ENCODE measurements at places on chromosomes 3 and 15.

DNA sequence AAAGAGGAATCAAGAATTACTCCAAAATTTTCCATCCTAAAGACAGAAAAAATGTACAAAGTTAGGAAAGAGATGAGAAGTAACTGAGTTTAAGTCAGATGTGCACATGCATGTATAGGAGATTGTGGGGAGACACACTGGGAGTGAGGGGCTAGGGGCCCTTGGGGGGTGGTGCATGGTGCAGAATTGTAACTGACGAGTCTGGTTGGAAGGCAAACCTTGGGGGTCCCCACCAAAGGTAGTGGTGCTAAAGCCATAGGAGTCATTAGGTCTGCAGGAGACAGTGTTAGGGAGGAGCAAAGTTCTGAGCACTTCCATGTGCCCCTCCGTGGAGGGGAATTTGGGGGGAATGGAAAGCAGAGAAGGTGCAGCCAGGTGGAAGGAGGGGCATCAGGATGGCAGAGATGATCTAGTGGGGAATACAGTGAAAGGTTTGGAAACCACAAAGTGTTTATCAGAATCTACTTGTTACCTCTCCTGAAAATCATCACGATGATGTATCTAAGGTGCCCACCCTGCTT, 37.5 kb upstream of the EPHB1 start:
- DNase-seq, result no peak

DNA sequence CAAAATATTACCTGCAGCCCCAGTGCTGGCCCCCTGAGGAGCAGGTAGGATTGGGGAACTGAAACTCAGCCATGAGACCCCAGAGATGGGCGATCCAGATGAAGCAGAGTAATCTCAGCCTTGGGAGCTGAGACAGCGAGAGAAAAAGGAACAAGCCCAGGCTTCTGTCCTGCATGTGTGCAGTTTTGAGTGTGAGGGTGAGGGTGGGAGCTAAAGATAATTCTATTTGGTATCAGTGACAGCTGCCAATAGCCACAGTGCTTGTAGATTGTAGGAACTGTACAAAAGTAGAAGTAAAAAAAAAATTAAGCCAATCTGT, 5.9 kb downstream of the ATP8B4 start:
- no peak for DNase-seq

DNA sequence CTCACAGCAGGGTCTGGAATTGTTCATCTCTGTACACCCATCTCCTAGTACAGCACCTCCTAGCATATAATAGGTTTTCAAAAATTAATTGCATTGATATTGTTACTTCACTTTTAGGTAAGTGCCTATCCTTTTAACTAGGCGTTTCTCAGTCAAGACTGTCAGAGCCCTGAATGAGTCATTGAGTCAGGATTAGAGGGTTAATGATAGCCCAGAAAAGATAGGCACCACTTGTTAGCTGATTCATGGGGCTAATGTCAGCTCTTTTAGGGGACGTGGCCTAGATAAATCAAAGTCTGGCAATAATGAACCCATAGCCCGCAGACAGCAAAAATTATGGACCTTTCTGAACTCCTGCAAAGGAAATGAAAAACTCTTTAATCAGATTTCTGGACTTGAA, 42.9 kb downstream of the TIMP4 start:
- DNase-seq, result no peak

DNA sequence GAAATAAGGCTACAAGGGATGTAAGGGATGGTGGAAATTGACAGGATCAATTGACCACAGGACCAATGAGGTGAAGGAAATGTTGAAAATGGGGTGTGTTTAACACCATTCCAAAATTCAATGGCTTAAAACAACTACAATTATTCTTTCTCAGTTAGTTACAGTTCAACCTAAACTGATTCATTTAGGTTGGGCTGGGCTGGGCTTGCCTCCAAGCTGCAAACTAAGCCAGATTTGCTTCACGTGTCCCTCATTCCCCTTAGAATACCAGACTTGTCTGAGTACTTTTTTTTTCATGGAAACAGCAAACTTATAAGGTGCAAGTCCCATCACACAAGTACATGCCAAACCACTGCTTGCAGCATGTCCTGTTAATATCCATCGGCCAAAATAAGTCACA, 280.1 kb downstream of the NEK10 start:
- DNase-seq, result no peak

DNA sequence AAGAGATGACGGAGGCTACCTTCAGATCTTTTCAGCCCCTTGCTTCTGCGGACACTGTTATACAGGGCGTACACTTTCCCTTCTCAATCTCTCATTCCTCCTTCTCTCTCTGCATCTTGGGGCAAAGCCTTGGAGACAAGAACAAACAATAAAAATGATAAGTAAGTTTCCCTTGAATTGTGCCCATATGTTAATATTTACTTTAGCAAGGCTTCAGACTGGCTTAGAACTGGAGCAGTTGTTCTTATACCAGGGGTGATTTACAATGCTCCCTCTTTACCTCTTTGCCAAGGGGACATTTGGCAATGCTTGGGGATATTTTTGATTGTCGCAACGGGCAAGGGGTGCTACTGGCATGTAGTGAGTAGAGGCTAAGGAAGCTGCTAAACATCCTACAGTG, 29.4 kb downstream of the TIMMDC1 start:
- DNase-seq, result no peak

DNA sequence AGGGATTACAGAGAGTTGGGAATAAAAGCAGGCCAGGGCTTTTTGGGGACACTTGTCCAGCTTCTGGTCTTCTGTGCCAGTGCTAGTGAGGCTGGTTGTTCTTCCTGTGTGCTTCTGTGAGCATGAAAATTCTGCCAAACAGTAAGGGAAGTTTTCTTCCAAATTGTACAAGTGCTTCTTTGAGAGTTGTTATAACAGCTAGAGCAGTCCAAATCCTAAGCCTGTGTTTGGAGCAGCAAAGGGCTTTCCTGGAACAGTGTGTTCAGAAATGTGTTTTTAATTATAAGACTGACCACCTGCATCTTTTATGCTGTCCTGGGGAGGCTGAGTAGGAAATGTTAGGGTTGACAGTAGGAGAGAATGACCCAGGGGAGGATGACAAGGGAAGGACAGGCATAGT, 223.0 kb upstream of the P2RY1 start:
- no peak for DNase-seq

- peak; percentile 78 for DNase-seq
Observed at GRCh38 chr3:153284282-153284938, 122.4 kb downstream of the RAP2B start.

- no peak for DNase-seq
Observed at GRCh38 chr3:141542202-141542969, 55.6 kb downstream of the RASA2 start.

DNA sequence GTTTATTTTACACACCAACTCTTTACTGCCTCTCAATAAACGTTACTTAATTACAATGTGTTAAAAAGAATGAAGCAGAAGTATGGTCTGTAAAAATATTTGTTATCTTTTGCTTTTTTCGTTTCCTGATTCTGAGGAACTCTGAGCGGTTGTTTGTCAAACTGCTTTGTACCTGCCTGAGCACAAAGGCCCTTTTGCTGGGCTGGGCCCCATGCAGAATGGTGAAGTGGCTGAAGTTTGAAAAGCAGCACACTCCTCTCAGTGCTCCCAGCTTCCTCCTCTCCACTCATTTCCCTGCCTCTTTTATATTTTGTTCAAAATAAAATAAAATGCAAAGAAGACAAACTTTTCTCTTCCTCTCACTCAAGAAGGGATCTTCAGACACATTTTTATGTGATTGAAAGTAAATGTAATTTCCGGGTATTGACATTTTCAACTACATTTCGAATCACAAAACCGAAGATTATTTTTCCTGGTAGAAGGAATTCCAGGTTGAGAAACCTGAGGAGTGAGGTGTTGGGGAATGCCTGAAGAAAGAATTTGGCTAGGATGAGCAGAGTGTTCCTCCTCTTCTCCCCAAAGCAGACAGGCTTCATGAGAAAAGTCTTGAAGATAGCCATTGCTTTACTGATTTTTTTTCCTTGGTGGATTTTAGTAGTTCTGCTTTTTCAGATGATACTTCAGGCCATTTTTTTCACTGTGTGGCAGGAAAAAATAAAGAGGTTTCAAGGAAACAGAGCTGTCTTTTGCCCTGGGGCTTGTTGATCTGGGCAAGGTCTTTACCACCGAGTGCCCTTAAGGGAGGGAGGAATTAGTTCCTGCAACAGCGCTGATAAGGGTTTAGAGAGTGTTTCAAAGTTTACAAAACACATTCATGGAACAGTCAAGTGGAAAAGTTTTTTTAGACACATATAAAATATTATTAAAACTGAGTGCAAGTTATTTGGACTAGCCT, 229.8 kb downstream of the NFKBIZ start:
- DNase-seq, result no peak

DNA sequence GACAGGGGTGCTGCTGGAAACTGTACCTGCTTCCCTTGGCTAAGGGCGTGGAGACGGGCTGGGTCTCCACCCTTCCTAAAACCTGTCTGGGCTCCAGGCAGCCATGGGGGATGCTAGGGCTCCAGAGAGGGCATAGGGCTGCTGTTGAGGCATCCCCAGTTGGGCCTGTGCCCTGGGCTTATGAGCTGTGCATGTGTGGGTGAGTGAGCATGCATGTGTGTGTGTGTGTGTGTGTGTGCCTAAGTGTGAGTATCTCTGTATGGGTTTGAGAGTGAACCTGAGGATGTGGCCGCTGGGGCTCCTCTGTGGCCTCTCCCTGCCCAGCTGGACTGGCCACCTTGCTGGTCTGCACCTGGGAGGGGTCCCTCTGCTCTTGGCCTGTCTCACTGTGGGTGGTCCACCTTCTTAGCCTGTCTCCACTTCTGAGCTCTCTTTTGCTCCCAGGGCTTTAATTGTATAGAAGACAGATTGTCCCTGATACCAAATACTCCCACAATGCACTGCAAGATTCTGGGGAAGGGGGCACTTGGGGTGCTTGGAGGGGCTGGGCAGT, 11.9 kb upstream of the TMEM115 start:
- no peak for DNase-seq

DNA sequence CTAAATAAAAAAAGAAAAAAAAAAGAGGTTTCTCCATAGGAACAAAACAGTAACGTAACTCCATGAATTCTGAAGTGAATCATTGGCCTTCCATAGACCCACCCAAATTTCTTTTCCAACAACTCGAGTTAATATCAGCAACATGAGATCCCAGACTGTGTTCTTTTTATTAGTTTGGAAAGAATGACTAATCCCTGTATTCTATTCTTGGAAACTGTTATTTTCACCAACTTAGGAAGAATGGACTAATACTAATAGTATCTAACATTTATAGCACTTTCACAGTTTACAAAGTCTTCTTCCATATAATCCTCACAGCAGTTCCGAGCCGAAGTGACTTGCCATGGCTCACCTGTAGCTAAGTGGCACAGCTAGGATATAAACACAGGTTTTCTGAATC, 72.7 kb upstream of the SLC4A7 start:
- DNase-seq, result no peak

- no peak for DNase-seq
Observed at GRCh38 chr3:34056951-34057390, 258.5 kb downstream of the PDCD6IP start.

DNA sequence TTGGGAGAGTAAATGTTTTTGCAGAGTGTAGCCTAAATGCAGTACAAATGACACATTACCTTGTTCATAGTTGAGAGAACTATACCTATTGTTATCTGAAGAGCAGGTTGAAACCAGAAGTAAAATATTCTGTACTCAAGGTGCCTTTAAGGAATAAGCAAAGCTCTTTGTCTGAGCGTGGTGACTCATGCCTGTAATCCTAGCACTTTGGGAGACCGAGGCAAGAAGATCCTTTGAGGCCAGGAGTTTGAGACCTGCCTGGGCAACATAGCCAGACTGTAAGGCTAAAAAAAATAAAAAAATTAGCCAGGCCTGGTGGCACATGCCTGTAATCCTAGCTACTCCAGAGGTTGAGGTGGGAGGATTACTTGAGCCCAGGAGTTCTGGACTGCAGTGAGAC, 2.2 kb upstream of the RNF13 start:
- DNase-seq, result no peak

GRCh38 chr3:155807823-155808222, 1.7 kb upstream of the C3orf33 start:
- peak; percentile 9 for DNase-seq

GRCh38 chr15:66621491-66622467, 56.0 kb upstream of the LCTL start:
- DNase-seq, result no peak

DNA sequence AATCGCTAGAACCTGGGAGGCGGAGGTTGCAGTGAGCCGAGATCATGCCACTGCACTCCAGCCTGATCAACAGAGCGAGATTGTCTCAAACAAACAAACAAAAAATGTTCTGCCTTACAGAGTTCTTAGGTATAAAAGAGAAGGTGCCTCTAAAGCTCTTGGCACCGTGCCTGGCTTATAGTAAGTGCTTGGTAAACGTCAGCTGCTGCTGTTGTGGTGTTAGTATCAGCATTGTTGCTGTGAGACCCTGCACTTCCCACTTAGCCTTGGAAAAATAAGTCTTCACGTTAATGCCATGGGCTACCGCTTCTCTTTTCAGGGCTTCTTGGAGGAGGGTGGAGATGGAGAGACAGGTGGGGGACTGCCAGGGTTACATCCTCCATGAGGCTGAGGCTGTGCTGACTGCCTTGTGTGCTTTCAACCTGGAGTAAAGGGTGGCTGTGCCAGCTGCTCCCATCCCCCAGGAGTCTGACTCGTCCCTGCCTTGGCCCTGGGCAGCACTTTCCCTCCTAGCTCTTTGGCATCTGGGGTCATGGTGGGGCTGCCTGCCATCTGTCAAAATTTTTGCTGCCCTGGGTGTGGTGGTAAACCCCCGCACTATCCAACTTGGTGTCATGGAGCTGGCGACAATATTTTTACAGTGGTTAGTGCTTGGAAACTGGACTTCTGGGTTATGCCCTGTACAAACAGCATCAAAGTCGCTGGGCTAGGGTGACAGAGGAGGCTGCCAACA, 17.8 kb downstream of the FLNB start:
- DNase-seq, result no peak

DNA sequence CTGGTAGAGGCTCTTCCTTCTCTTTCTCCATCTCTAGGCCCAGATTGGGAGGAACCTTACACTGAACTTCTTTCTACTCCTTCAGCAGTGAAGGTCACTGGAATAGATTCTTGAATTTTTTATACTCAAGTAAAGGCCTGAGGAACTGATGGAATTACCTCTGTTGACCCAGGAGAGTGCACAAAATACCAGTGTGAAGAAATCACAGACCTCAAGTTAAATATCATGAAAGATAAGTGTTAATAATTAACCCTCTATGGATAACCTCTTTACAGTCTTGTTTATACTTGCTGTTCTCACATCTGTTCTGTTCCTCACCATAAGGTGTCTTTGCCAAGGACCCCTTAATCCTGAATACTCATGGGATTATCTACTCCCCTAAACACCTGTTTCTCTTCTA, 244.4 kb upstream of the STAC start:
- no peak for DNase-seq

GRCh38 chr15:82699726-82700125, 9.9 kb downstream of the AP3B2 start:
- no peak for DNase-seq

GRCh38 chr15:101091080-101092017, 160.5 kb downstream of the CHSY1 start:
- peak; percentile 77 for DNase-seq

GRCh38 chr15:67834581-67835296, 5.1 kb downstream of the RNU6-1 start:
- no peak for DNase-seq

GRCh38 chr3:177642042-177642803, 444.9 kb upstream of the TBL1XR1 start:
- no peak for DNase-seq
